ENCODE measurements at places on chromosomes 2 and 18.

GRCh38 chr2:39481611-39482010 lies 44.5 kb upstream of the MAP4K3 start:
- no peak for DNase-seq

DNA sequence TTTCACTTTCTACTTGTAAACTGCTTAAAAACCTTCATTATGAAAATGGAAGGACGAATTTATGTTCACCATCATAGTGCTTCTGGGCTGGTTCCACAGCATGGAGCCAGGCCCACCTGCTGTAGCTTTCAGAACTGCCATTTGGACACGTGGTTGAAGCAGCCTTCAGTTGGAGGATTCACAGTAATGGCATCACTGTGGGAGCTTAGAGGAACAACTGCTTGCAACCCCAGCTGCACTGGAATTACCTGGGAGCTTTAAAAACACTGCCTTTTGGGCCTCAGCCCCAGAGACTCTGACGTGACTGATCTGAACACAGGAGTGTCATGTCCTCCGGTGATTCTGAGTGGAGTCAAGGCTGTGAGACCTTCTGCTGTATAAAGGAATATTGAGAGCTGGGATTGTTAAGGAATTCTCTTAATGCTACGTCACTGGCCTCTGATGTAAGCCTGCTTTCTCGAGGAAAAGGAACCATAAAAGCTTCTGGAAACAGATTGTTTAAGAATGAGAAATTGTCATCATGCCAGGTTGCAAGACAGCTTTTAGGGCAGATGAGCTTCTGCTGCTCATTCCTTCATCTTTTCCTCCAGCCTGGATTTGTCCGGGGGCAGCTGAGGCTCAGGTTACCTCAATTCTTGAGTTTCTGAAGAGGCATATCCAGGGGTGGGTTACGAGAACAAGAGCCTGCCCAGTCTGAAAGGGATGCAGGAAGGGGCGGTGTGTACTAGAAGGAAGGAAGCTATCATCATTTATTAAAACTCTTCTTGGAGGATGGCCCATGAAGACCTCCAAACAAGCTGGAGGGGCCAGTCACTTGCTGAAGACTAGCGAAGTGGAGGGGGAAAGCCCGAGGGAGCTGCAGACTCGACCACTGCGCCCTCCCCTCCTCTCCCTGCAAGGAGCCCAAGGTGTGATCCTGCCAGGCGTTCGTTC lies 1.3 kb upstream of the IL1R1 start:
- DNase-seq: no peak

DNA sequence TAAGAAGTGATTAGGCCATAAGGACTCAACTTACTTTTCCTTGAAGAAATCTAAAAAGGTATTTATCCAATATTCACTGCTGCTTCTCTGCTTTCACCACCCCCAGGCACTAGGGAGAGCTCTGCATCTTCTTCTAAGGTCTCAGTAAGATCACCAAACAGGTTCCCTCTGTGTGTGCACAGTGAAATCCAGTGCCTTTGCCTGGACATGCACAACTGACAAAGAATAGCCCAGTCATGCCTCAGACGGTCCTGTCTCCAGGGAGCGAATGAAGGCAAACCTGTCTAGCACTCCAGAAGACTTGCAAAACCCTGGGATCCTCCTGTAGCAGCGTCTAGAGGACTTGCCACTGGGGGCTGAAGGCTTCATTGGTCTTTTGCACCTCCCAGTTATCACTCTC lies 344.5 kb upstream of the LRATD1 start:
- DNase-seq: no peak

DNA sequence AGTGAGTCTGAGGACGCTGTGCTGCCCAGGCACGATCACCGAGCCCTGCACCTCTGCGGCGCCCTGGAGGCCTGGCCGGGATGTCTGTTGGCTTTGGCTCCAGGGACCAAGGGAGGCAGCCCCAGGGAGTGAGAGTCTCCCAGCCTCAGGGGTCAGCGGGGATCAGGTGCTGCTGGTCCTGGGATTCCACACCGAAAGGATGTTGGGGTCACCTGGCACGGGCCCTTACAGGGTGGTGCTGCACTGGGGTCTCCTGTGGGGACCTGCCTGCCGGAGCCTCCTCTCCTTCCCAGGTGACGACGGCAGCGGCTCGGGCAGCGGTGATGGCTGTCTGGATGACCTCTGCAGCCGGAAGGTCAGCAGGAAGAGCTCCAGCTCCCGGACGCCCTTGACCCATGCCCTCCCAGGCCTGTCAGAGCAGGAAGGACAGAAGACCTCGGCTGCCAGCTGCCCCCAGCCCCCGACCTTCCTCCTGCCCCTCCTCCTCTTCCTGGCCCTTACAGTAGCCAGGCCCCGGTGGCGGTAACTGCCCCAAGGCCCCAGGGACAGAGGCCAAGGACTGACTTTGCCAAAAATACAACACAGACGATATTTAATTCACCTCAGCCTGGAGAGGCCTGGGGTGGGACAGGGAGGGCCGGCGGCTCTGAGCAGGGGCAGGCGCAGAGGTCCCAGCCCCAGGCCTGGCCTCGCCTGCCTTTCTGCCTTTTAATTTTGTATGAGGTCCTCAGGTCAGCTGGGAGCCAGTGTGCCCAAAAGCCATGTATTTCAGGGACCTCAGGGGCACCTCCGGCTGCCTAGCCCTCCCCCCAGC lies 30.5 kb downstream of the GPC1 start:
- no peak for DNase-seq

DNA sequence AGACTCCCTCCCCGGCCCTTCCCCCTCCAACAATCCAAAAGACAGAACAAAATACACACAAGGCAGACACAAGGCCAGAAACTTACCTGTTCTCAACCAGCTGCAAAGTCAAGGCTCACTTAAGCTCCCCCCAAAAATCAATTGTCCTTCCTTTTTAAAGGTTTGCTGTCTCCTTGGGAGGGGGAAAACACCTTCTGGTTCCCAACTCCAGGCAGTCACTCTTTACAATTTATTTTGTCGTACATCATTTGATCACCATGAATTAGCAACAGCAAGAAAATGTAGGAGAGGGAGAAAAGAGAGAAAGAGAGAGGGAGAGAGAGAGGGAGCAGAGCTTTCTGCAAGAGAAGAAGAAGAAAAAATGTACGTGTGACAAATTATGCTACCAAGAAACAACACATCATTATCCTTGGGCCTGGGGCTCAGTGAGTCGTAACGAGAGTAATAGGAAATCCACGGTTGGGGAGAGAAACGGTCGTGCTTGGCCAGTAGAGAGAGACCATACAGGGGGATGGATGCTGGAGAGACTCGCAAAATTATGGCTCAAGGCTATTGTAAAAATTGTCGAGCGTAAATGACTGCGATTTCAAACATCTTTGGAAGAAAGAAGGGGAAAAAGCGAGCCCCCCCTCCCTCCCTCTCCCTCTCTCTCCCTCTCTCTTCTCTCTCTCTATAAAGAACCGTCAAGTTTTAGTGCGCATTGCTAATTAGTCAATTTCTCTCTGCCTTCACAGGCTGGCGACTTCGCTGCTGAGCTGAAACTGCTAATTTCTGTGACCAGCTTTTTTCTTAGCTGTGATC lies at the start of gene KLHL14:
Gene KLHL14, minus strand, starts transcription at position 443 of the 801 bp plus-strand sequence. CDS start 2,432 bp downstream, outside the sequence.
- DNase-seq: no peak

DNA sequence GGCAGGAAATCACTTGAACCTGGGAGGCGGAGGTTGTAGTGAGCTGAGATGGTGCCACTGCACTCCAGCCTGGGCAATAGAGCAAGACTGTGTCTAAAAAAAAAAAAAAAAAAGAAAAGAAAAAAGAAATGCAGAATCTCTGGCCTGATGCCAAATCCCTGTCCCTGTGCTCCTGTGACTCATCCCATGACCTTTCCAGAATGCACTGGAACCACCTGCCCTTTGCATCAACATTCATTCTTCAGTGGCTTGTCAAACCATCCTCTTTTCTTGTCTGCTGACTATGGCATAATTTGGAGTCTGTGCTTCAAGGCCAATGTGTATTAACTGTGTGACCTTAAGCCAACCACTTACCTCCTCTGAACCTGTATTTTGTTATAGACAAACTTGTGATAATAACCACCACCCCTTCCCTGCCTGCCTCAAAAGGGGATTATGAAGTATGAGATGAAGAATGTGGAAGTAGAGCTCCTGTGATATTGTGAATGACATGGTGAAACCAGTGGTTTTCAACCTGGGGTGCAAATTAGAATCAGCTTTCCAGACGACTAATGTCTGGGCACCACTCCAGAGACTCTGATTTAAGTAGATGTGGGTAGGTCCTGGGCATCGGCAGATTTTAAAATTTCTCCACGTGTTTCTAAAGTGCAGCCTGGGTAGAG lies 189.3 kb downstream of the CLIP4 start:
- no peak for DNase-seq

DNA sequence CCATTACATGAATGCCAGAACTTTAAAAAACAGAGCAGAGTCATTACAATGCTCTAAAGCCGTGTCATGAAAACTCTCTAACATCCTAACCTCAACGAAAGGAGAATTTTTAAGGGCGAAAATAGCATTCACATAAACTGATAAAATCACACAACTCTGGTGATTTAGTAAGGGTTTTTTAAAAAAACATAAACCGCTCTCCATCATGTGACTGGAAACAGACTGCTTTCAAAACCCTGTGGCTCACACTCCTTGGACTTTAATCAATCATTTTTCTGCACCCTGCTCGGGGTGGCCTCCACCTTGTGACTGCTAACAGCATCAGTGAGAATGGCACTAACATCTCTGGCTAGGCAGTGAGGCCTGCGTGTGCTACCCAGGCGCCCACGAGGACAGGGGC lies 12.1 kb downstream of the DOCK10 start:
- DNase-seq: no peak

Data from lower lobe of right lung (tissue), 2 donors.